ENCODE measurements at places on chromosomes 2 and 18.

- DNase-seq: no peak
These were observed 114.4 kb downstream of the NCK2 start for GRCh38 chr2:105858868-105859693.

GRCh38 chr2:218022851-218023530, 20.2 kb upstream of the TNS1 start:
- no peak for DNase-seq

- no peak for DNase-seq
These were observed 22.3 kb downstream of the M1AP start for GRCh38 chr2:74625658-74626425.

DNA sequence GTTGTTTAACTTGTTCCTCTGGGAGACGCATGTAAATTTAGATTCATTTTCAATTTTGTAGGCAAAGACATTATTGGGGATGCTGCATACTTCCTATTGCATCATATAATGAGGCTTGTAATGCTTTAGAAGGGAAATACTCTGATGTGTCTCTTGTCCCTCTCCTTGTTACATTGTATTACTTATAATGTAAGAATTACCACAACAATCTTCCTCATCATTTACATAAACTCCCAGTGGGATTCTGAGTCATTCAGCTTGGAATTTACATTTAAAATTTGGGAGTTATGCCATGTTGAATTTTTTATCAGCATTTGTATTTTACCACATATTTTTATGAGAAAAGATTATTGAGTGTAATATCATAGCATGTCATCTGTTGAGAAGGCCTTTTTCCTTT, 963.4 kb upstream of the NRXN1 start:
- DNase-seq: no peak

- DNase-seq: no peak
These were observed 4.9 kb downstream of the KDM3A start for GRCh38 chr2:86446060-86446459.

DNA sequence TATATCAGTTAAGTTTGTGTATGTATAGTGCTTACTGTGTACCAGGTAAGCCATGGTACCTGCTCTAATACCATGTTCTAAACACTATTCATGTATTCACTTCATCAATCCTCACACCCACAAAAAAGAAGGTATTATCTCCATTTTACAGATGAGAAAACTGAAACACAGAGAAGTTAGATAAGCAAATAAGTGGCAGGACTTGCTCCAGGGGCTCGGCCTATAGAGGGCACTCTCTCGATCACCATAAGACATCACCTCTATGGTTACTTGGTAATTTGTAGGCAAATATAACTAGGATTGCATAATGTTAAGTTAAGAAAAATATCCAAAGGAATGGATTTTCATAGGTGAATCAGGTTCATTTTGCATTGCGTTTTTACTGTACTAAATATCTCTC, 118.1 kb upstream of the FN1 start:
- no peak for DNase-seq

DNA sequence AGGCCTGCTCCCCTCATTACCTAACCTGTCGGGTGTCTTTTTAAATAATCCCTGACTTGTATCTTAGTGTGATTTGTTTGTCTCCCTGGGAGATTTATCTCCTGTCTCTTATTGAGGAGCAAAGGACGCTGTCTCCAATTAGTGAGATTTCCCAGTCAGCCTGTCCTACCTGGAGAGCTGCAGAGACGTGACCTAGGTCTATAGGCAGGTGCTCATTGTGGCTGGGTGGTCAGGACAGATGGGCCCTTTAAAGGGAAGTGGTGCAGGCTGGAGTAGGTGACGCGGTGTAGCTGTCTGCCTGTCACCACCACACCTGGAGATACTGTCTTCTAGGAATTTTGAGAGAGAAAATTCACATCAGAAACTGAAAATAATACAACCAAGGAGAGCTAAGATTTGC, 28.0 kb downstream of the PLB1 start:
- no peak for DNase-seq

DNA sequence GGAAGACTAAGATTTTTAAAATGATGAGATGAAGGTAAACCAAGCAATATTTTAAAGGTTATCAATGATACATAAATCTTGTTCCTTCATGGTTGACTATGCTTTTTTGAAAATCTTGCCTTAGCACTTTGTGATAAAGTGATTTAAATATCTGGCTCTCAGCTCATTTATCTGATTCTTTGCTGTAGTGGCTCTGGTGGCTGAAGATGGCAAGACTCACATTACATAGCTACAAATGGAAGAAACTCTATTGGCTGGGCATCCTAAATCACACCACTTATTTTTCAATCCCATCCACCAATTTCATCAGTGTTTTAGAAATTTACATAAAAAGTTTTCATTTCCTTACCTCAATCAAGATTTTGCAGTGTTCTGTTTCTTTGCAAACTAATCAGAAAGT, 16.6 kb upstream of the APCDD1 start:
- no peak for DNase-seq

- DNase-seq: no peak
These were observed 156.4 kb upstream of the ITGA4 start for GRCh38 chr2:181300600-181301291.

- DNase-seq: no peak
These were observed 16.3 kb downstream of the CDC42EP3 start for GRCh38 chr2:37654932-37655841.

DNA sequence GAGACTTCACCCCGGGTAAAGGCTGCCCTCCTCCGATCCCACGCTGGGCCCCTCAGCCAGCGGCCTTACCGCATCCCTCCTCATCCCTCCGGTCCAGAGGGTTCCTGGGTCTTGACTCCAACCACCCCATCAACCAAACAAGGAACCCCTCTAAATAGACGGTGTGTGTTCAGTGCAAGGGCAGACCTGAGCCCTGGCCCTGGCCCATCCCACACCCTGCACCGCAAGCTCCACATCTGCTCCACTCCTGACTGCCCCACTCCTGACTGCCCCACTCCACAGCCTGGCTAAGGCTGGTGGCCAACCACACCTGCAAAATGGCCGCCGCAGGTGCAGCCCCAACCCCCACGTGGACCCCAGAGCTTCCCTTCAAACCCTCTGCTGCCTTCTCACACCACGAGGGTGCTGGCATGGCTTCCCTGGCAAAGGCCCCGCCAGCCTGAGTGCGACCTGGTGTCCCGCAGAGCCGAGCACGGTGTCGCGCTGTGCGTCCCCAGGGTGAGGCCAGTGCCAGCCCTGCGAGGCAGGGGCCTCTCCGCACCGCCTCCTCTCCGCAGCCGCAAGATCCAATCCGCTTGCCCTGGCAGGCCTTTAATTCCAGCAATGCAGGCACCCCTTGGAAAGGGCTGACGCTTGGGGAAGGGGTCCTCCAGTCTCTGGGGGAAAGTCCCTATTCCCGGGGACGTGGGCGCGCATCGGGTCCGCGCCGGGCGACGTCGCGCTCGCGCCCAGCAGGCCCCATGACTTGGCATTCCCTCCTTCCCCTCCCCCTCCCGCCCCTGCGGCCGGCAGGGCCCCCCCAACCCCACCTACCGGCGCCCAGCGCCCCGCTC, 1.5 kb downstream of the KIF1A start:
- DNase-seq: no peak

DNA sequence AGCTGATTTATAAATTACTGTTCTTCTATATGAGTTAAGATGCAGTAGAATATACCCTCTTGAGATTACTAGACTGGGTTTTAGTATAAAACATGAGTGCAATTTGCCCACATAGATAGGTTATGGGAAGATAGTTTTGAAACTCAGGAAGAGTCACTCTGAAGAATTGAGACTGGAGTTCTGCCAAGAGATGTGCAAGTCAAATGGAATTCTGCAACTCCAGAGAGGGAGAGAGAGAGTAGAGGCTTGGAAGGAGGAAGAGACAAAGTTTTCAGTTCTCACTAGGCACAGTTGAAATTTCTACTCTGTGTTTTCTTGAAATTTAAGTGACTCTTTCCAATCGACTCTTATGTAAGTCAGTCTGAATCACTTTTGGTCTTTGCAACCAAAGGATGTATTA, 878.8 kb downstream of the TSN start:
- DNase-seq: no peak

DNA sequence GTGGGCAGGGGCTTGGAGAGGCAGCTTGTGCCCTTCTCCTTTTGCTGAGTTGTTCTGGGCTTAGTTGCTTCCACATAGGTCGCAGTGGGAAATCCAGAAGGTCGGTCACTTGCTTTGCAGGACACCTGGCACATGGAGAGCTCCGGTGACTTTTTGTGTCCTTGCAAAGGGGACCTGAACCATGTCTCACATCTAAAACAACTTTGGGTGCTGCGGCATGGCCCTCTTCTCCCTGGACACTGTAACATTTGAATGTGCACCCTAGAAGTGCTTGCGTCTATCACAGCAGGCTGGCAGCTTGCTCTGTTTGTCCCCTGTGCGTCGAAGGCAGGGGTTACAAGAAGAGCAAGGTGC, 189.9 kb upstream of the TWIST2 start:
- no peak for DNase-seq

- DNase-seq: no peak
These were observed 80.8 kb upstream of the PAPOLG start for GRCh38 chr2:60675301-60675700.

GRCh38 chr2:140063356-140063755, 1283.2 kb upstream of the NXPH2 start:
- no peak for DNase-seq

DNA sequence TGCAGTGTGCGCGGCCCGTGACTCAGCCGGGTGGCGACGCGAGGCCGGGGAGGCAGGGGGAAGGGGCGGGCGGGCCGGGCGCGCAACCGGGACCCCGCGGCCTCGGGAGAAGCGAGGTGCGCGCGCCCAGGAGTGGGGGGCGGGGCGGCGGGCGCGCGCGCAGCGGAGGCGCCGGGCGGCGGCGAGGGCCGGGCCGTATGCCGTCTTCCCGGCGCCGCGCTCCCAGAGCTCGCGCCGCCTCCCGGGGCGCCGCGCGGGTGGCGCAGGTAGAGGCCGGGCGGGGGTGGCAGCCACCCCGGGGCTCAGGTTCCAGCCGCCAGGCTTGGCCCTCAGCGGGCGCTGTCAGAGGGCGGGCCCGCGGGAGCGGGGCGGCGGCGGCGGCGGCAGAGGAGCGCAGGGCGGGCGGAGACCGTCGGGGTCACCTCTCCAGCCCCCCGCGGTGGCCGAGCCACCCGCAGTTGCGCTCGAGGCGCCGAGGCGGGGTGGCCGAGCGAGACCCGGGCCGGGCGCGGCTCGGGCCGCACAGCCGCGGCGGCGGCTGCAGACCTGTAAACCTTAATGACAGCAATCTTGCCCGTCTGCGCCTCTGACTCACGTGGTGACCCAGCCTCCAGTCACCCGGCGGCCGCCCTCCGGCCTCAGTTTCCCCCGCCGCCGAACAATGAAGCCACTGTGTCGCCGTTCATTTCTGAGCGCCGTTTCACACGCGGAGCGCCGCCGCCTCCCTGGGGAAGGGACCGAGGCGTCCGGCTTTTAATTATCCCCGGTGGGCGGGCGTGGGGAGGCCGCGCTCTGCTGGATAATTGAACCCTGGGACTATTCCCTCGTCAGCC, 25.3 kb upstream of the SMAD7 start:
- peak; percentile 70 for DNase-seq

DNA sequence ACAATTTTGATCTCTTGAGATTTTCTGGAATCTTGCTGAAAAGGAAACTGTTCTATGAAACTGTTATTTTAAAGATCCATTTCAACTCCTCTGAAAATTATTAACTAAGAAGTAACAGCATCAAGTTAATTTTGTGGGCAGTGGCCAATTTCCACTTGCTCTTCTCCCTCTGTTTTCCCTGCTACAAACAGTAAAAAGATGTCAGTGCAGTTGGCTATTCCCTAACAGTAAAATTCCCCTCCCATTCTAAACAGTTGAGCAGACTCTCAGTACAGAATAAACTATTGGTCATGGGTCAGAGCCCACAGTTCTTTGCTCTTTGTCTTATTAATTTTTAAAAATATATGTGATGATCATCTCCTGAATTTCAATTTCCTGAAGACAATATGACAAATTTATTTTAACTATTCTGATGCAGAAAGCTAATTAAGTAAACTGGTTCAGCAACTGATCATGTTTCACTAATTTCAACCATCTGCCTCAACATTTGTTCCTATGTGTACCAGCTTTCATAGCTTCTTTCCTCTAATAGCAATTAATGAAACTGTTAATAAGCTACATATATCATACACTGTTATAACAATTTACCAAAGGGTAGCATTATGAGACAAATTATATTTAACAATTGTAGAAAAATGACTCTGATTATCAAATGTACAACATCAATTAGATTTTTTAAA, 41.1 kb upstream of the GALNT5 start:
- DNase-seq: no peak

DNA sequence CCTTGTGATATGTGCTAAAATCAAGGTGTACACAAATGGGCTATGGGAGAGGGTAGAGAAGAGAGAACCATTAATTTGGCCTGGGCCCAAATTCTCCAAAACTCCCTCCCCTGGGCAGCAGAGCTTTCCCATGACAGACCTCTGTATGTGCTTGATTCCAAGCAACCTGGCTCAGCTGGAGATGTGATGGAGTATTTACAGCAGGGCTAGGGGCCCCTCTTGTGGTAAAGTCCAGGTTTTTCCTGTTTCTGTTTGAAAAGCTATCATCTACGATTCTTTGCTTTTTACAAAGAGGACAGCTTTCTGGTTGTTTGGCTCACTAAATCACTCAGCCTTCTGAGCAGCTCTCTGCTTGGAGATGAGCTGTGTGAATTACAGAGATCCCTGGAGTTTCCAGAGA, 40.3 kb downstream of the KCNS3 start:
- no peak for DNase-seq

DNA sequence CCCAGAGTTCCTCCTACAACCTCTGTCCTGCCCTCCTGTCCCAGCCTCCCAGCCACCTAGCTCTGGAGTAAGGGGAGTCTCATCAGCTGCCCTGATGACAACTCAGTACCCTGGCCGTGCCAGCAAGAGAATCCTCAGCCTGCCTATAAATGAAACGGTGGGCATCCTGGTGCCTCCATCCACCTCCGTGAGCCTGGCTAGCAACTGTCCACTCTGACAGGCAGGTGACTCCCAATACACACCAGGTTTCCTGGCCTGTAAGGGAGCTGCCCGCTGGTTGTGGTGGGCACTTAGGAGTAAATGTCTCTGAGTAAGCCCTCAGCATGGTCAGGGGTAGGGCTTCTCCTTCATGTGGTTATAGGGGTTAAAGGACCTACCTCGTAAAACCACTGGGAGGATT, 81.5 kb downstream of the XDH start:
- no peak for DNase-seq

GRCh38 chr18:29147944-29148343, 971.0 kb upstream of the CDH2 start:
- no peak for DNase-seq

- DNase-seq: no peak
These were observed 26.3 kb downstream of the WDR75 start for GRCh38 chr2:189467593-189467992.

GRCh38 chr2:105248316-105249070, 7.0 kb downstream of the GPR45 start:
- DNase-seq: no peak

DNA sequence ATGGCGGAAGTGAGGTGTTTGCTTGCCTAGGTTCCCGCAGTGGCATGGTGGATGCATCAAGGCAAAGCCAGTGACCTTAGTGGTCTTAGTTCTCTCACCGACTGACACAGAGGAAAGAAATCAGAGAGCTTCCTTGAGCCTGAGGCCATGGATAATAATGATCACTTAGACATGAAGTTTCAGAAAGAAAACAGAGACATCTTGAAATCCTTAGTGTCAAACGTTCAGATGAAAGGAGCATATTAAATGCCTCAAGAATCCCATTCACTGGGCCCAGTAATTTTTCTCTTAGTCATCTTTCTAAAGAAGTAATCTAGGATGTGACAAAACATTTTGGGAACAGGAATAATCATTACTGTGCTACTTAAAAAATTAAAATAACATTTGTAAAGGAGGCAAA, 35.2 kb downstream of the COPS8 start:
- DNase-seq: no peak
